Activated B cell treated with CpG ODN at 0.5 μM for 24 hours (primary cell): ENCODE measurements at places on chromosomes 3 and 15.

GRCh38 chr3:188687389-188687788 is 484.4 kb upstream of the TPRG1 start:
- DNase-seq = no peak

DNA sequence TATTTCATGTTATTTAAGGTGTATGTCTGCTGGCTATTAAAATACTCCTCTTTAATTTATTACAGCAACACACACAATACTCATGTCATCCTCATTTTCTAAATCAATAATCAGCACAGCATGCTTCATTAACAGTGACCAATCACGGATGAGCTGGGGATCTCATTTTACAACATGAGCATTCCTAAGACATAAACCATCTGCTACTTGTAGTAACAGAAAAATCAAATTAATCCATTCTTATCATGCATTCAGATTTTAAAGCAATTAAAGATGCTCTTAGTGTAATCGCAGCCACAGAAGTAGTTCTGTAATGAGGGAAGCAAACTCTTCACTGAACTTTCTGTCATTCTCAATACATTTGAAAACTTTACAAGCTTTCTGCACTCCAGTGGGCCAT is 191.1 kb downstream of the TBC1D5 start:
- DNase-seq = no peak

- DNase-seq = no peak
Observed at GRCh38 chr15:91456921-91457320, 356.9 kb downstream of the SV2B start.

DNA sequence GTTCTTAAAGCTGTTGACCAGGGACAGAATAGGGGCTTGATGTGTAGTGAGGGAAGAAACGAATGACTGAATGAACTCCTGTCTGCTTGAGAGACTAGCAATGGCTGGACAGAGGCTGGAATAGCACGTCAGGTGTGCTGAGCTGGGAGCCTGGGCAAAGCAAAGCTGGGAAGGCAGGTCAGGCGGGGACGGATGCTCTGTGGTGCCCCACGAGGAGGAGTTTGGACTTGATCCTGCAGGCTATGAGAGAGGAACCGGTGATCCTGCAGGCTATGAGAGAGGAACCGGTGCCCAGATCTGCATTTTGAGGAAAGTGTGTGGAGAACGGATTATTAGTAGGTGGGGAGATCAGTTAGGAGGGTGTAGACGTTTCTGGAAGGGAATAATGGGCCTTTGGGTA is 31.3 kb upstream of the PSTPIP1 start:
- no peak for DNase-seq

- DNase-seq = no peak
Observed at GRCh38 chr15:83854950-83855707, 201.2 kb downstream of the ADAMTSL3 start.

- DNase-seq = no peak
Observed at GRCh38 chr15:90903733-90904536, 833 bp downstream of the MAN2A2 start.

DNA sequence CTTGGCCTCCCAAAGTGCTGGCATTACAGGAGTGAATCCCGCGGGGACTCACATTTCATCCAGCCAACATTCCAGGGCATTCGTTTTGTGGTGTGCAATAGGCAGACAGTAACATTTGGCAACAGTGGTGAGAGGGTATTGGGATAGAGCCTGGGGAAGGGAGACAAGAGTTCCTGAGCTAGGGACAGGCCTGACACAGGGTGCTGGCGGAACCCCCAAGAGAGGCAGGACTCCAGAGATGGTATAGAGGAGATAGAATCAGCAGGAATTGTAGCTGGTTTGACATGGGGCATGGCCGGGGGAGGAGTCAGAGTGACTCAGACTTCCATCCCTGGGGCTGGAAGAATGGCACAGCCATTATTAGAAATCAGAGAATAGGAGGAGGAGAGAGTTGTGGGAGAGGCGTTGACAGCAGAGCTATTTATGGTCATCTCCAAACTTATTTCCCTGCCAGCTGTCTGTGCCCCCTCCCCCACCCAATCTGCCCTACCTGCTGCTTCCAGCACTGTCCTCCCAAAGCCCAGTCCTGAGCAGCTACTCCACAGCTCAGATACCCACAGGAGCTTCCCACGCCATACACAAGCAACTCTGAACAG is 4.4 kb upstream of the IDH2 start:
- DNase-seq = no peak

DNA sequence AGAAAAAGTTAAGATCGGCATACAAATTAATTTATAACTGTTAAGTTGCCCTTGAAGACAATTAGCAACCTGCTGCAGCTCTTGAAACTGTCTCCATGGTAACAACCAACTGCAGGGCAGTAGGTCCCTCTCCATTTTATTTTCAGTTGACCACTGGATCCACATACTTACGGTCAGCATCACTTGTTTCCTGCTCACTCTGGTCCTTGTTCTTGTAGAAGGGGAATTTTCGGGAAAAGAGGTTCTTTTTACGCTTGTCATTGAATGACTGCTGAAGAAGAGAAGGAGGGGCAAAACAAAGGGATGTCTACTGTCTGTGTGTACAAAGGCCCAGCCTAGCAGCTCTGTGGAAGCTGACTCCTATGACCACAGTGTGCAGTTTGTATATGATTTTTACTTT is 46.8 kb upstream of the MELTF start:
- DNase-seq = no peak

- DNase-seq = no peak
Observed at GRCh38 chr15:45185069-45185779, 2.5 kb downstream of the SHF start.

GRCh38 chr3:62818347-62818746 is 56.9 kb downstream of the CADPS start:
- no peak for DNase-seq

DNA sequence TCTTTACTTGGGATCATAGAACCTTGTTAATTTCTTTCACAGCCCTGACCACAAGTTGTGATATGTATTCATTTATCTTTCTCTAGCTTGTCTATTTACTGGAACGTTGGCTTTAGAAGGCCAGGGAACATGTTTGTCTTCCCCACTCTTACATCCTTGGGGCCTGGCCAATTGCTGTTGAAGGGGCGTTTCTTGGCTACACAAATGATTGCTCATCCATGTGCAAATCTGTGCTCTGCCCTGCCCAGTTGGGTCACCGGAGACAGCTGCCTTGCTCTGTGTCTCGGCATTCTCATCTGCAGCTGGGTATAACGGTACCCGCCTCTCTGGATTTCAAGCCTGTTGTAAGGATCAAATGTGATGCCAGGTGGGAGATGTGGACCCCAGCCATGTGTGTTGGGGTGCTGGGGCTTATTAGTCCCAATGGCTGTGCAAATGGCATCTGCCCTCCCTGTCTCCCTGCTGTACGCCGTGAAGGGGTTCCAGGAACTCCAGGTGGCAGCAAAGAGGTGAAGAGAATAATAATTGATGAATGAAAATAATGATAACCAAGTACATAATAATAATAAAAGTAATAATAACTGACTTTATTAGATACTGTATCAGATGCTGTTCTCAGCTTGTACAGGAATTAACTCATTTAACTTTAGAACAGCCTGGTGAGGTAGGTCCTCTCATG is 24.0 kb upstream of the TLE3 start:
- no peak for DNase-seq

DNA sequence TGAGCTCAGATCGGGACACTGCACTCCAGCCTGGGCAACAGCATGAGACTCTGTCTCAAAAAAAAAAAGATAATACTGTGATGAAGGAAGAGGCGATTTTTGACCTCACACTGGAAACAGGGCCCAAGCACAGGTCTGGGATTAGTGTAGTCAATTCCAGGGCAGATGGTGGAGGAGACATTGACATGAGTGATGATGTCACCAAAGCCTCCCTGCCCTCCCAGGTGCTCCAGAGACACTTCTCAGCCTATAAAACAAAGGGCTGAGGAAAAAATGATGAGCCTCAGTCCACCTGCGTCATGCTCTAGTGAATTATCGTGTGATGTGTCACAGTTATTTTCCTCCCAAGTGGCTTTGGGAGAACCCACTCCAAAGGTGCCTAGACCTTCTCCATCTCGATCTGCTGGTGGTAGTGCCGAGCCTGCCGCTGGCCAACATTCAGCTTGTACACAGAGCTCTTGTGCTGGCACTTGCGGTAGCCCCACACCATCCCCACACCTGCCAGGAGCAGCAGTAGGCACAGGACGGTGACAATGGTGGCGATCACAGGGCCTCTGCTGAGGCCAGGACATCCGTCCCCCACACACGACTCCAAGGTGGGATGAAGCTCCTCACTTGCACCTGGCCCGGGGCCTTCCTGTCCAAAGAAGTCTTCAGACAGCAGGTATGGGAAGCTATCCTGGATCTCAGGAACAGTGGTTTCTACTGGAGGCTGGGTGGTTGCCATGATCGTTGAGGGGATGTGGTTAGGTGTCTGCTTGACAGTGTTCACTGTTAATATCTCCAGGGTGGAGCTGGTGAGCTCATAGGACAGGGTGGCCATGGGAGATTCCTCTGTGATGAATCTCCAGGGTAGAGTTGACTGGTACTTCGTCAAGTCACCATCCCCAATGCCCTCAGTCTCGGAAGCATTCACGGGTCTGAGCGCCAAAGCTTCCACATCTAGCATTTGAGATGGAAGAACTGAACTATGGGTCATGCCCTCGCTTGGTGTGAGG is 38.8 kb downstream of the CRTAP start:
- DNase-seq = no peak

DNA sequence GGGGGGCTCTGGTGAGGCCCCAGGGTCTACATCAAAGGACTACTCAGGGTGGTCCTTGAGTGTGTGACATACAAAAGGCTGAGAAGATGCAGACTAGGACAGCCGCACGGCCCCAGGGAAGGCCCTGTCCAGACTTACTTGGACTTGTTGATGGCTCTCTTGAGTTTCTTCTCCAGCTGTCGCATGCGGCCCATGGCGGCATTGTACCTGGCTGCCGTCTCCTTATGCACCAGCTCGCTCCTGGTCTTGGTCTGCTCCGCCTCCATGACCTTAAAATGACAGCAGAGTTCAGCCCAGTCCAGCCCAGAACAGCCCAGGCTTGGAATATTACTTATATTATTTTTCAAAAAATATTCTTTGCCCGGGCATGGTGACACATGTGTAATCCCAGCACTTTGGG is 56.0 kb downstream of the CAPN7 start:
- DNase-seq = no peak

DNA sequence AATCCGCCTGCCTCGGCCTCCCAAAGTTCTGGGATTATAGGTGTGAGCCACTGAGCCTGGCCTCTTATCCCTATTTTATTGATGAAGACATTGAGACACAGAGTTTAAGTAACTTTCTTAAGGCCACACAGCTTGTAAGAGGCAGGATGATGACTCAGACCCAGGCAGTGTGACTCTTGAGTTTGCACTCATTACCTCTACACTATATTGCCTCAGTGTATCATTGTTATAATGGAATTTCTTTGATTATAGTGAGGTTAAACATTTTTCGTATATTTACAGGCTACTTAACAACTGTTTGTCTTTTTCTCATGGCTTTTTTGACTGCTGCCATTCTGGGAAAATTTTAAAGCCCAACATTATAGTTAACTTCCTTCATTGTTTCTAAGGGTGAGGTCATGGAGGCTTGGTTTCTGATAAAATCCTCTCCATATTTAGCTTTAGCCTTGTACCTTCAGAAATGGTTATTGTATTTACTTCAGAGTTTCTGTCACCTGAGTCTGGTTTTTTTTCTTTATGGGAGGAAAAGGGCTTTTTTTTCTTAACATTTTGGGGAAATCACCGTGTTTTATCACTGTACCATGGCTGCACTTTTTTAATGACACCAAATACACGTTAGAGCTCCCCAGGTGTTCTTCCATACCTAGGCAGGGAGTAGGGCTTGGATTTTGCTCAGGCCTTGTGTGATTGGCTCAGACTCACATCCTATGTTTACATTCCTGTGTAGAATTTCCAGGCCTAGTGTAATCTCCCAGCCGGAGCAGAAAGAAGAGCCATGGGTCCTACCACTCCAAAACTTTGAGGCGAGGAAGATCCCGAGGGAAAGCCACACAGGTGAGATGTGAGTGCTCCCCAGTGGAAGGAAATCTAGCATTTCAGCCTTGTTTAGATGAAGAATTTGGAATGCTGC is 6.3 kb downstream of the ZNF774 start:
- DNase-seq = no peak

GRCh38 chr15:62727501-62727900 is 315.0 kb upstream of the TPM1 start:
- no peak for DNase-seq

DNA sequence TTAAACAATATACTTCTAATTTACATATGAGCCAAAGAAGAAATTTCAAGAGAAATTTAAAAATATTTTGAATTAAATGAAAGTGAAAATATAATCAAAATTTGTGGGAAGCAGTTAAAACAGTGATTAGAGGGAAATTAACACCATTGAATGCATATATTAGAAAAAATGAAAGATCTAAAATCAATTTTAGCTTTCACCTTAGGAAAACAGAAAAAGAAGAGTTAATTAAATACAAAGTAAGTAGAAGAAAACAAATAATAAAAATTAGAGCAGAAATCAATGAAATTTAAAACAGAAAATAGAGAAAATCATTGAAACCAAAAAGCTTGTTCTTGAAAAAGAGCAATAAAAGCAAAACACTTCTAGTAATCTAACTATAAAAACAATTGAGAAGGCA is 38.6 kb upstream of the AP3B2 start:
- DNase-seq = no peak

GRCh38 chr3:73207946-73208440 is 146.5 kb downstream of the EBLN2 start:
- no peak for DNase-seq

DNA sequence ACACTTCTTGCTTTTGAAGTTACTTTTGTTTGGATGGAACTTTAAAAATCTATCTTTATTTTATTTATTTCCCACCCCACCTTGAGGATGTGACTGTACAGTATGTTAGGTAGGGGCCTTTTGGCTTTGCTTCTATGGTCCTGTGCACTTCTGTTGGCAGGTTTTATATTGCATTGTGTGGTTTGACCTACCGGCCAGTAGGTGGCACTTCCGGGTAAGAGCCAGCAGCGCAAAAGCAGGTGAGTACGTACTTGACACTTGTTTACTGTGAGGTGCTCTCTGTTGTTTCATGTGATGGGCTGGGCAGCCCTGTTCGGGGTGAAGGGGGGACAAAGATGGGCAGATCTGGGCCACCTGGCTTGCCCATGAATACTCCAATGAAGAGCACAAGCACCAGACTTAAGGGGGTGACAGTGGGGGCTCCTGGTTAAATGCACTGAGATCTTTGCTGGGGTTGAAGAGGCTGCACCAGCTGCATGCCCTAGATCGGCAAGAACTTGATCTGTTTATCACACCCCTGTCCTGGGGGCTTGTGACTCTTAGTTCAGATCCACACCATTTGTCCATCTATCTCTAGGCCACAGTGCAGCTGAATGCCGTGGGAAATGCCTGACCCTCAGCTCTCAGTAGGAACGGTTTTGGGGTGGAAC is 131.6 kb downstream of the NLGN1 start:
- no peak for DNase-seq

DNA sequence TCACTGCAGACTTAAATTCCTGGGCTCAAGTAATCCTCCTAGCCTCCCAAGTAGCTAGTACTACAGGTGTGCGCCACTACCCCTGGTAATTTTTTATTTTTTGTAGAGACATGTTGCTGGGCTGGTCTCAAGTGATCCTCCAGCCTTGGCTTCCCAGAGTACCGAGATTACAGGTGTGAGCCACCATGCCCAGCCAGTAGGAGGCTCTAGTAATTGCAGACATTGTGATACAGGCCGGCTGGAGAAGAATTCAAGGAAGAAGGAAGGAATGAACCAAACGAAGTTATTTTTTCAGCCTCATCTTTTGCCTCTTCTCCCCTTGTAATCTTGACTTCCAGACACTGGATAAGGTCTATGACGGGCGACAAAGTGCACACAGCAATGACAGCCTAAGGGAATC is 3.2 kb upstream of the PPP4R2 start:
- no peak for DNase-seq

GRCh38 chr3:133152056-133152455 is 113.9 kb downstream of the TMEM108 start:
- DNase-seq = no peak
